Erythroblast (primary cell): ENCODE measurements at places on chromosomes 5 and 9.

GRCh38 chr9:34653151-34654072, 1.4 kb downstream of the IL11RA start:
- no peak for DNase-seq

DNA sequence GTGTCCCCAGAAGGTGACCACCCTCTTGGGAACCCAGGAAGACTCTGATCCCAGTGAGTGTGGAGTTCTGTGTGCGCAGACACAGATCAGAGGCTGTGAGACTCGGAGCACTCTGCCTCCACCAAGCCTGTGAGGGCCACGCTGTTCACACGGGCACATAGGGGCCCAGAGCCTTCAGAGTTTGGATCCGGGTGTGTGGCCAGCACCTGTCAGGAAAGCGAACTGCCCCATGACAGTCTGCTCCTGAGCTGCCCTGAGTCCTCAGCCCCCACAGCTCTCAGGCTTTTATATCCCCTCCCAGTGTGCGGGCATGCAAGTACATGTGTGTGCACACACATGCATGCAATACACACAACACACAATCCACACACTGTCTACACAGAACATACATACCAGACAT, 161.8 kb upstream of the IRX2 start:
- no peak for DNase-seq

- DNase-seq, result no peak
Measured at GRCh38 chr5:17046320-17046719, 110.2 kb upstream of the MYO10 start.

DNA sequence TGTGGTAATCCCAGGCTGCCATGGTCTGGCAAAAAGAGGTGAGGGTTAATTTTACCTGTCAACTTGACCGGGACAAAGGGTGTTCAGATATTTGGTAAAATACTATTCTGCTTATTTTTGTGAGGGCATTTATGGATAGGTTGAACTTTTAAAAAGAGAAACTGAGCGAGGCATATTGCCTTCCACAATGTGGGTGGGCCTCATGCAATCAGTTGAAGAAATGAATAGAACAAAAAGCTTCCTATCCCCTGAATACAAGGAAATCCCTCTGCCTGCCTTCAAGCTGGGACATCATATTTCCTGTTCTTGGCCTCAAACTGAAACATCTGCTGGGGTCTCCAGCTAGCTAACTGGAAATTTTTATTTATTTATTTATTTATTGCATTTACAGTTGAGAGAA, 734.7 kb downstream of the IRX1 start:
- no peak for DNase-seq

DNA sequence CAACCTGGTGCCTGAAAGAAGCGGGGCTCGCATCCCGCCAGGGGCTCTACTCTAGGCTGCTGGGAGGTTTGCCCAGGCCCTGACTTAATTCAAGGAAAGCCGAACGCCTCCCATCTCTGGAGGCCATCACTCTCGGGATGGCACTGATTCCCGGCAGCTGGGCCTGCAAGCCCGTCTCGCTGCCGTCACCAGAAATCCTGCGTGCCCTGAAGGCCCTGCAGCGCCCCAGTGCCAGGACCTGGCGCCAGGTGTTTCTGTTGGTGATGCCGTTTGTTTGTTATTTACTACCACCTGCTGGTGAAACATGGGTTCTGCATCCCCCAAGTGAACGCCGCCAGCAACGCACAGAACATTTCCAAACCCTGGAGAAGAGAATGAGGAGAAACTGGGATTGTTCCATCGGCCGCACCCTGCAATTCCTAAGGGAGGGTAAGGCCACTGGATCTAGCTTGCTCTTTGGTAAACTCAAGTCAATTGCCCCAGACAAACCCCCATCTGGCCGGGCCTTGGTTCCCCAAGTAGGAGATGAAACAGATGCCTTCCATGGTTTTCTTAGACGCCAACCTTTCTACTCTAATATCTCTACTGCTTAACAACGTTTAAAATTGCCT, 77.9 kb downstream of the AK8 start:
- peak; percentile 78 for DNase-seq

GRCh38 chr9:31272456-31273295, 1111.8 kb upstream of the ACO1 start:
- DNase-seq, result no peak

GRCh38 chr9:128163027-128163515, 3.0 kb downstream of the BBLN start:
- DNase-seq, result no peak

DNA sequence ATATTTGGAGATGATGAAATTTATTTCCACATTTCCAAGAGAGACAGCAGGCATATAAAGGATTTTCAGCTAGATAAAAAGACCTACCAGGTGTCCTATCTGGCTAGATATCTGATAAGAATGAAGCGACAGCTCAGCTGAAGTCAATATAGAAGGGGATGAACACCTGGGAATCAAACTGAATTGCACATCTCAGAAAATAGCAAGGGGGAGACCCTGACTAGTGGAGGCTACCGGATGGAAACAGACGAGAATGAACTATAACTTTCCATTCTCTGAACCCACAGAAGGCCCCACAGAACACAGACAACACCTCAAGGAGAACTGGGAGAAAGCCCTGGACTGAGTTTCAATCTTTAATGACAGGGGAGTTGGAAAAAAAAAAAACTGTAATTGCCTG, 51.1 kb downstream of the CPLANE1 start:
- no peak for DNase-seq

DNA sequence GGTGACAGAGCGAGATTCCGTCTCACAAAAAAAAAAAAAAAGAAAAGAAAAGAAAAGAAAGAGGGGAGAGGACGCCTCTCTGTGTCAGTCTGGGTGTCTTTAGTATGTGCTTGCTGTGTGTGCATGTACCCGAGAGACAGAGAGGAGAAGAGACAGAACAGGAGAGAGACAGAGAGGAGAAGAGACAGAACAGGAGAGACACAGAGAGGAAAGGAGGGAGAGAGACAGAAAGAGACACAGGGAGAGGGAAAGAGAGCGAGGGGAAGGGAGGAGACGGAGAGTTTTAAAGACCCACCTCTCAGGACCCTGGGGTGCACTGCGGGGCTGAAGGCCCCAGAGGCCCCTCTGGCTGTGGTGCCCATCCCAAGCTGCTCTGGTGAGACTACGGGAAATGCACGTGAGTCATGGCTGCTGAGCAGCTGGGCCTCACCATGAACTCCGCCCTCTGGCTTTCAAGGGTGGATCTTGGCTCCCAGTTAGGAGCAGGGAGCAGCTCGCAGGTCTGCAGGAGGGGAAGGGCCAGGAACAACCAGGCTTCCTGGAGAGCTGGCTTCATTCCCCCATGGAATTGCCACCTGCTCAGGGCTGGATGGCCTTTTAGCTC, 7.9 kb downstream of the SLC6A3 start:
- DNase-seq, result no peak
